Naive thymus-derived CD4-positive, alpha-beta T cell (primary cell): ENCODE measurements at places on chromosomes 1 and 21.

- no peaks in the 10 kb centered on the region for H3K36me3 ChIP-seq
- peaks cover 6% of the 10 kb centered on the region for H3K4me1 ChIP-seq
- H3K4me3 ChIP-seq: no peak overlapping the region
These were observed 22.2 kb upstream of the TMEM52 start for GRCh38 chr1:1941211-1941841.

GRCh38 chr1:151706464-151707415 is 9.9 kb downstream of the CELF3 start:
- DNase-seq: no peak
- no peaks in the 10 kb centered on the region for H3K27me3 ChIP-seq
- no peaks in the 10 kb centered on the region for H3K4me1 ChIP-seq
- H3K36me3 ChIP-seq: no peaks in the 10 kb centered on the region
- H3K4me3 ChIP-seq: no peak overlapping the region

GRCh38 chr1:159686599-159687299 is 27.6 kb downstream of the CRP start:
- no peak overlapping the region for H3K4me3 ChIP-seq
- no peak overlapping the region for H3K27ac ChIP-seq
- no peaks in the 10 kb centered on the region for H3K36me3 ChIP-seq
- H3K4me1 ChIP-seq: no peaks in the 10 kb centered on the region
- H3K27me3 ChIP-seq: no peaks in the 10 kb centered on the region
- no peak for DNase-seq

GRCh38 chr1:60066001-60066400 is 7.6 kb downstream of the C1orf87 start:
- no peaks in the 10 kb centered on the region for H3K4me1 ChIP-seq
- DNase-seq: no peak
- H3K36me3 ChIP-seq: no peaks in the 10 kb centered on the region
- H3K4me3 ChIP-seq: no peak overlapping the region
- no peaks in the 10 kb centered on the region for H3K27me3 ChIP-seq

DNA sequence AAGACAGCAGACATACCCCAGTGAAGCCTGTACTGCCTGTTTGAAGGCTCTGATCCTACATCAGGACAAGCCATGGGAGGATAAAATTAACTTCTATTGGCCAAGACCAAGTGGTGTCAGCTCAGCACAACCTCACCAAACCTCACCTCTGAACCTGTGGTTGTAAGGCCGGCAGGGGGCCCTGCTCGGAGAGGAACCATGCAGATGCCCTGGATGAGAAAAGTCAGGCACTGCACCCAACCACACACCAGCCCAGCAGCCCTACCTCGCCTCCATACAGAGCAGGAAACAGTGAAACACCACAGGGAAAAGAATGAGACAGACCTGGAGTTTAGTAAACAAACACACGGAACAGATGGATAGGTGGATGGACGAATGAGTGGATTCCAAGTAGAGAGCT is 70.0 kb upstream of the PAX7 start:
- H3K27ac ChIP-seq: no peak overlapping the region
- no peaks in the 10 kb centered on the region for H3K27me3 ChIP-seq
- H3K4me3 ChIP-seq: no peak overlapping the region
- no peak for DNase-seq
